ENCODE measurements at places on chromosomes 12 and 14.

- no peak for DNase-seq
Measured at GRCh38 chr14:105063056-105063455, 2.2 kb downstream of the GPR132 start.

DNA sequence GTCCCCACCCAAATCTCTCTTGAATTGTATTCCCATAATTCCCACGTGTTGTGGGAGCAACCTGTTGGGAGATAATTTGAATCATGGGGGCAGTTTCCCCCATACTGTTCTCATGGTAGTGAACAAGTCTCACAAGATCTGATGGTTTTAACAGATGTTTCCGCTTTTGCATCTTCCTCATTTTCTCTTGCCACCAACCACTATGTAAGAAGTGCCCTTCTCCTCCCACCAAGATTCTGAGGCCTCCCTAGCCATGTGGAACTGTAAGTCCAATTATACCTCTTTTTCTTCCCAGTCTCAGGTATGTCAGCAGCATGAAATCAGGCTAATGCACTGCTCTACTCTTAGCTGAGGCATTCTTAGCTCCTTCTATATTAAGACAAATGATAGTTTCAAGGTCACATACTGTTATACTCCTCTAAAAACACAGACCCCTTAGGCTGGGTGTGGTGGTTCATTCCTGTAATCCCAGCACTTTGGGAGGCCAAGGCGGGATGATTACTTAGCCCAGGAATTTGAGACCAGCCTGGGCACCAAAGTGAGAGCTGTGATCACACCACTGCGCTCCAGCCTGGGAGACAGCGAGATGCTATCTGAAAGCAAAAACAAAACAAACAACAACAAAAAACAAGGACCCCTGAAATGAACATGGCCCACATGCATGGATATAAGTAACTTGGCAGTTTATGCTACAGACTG is 3.6 kb downstream of the SCAF11 start:
- no peak for DNase-seq

- DNase-seq = no peak
Measured at GRCh38 chr12:120738252-120739030, 12.8 kb downstream of the ACADS start.

DNA sequence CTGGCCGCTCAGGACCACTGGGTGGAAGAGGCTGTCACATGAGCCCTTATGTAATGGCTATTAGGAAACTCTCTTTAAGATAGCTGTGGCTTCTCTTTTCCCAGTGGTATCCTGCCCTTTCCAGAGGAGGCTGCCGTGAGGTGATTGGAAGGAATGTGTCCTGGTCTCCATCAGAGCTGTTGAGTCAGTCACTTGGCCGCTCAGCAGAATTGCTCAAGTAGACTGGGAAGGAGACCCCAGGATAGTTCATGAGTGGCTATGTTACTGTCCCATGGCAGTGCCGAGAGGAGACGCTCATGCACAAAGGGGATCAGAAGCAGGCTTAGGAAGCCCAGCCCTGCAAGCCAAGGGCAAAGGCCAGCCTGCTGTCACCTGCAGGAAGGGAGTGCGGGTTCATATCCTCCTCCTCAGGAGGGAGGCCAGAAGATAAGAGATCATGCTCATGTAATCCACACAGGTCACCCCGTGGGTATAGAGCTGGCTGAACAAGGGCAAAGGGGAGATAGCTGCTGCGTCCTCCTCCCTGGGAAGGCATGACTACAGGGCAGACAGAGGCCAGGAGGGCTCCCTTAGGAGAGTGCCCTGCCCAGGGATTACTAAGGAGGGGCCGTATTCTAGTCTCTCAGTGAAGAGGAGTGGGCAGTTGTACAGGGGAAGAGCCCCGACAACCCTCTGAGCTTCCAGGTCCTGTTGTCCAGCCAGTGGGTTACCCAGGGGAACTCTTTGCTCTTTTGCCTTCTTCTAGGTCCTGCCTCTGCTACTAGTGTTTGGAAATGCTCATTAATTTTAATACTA is 137.0 kb upstream of the MAX start:
- no peak for DNase-seq

GRCh38 chr12:54018468-54018984 is 9.7 kb upstream of the HOXC6 start:
- peak; percentile 43 for DNase-seq
